Small intestine (tissue), 16 donors: ENCODE measurements at places on chromosomes 12 and 14.

GRCh38 chr14:61997161-61997560 lies 234.9 kb downstream of the SNAPC1 start:
- H3K4me1 ChIP-seq, result no peaks in the 10 kb centered on the region
- no peaks in the 10 kb centered on the region for H3K36me3 ChIP-seq
- no peak overlapping the region for H3K27ac ChIP-seq

DNA sequence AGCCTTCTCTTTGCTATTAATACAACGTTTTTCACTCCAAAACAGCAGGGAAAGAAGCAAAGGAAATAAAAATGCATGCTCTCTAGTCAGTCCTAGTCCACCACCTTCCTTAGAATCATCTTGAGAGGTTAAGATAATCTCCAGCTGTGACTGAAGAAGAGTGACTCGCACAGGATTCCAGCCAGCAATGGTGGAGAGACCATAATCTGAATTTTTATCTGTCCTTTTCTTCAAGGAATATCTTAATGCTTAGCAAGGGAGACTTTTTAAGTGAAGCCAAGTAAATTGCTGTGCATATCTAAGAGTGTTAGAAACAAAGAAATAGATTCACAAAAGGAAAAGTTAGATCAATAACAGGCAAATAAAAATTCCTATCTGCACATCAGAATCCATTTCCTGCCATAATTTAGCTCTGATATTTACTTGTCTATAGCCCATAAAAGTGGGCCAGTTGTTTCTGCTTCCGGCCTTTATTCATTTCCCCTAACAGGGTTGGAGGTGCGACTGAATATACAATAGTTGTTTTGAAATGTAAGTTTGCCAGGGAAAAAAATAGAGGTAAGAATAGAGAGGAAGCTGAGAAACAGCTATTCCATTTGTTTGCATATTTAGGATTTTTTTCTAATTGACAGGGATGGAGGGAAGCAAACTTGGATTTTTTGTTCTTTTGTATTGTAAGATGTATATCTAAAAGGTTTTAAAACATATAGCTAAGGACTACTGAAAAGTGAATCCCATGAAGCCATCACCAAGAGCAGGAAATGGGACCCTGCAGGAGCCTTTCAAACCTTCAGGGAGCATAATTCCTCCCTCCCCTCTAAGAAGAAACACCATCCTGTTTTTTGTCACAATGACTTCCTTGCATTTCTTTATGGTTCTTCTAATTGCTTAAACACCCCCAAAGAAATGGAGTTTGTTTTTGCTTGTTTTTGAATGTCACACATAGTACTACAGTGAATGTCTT lies 154.0 kb downstream of the ITPR2 start:
- no peak overlapping the region for H3K4me3 ChIP-seq
- H3K27ac ChIP-seq, result no peak overlapping the region
- H3K4me1 ChIP-seq, result no peaks in the 10 kb centered on the region

DNA sequence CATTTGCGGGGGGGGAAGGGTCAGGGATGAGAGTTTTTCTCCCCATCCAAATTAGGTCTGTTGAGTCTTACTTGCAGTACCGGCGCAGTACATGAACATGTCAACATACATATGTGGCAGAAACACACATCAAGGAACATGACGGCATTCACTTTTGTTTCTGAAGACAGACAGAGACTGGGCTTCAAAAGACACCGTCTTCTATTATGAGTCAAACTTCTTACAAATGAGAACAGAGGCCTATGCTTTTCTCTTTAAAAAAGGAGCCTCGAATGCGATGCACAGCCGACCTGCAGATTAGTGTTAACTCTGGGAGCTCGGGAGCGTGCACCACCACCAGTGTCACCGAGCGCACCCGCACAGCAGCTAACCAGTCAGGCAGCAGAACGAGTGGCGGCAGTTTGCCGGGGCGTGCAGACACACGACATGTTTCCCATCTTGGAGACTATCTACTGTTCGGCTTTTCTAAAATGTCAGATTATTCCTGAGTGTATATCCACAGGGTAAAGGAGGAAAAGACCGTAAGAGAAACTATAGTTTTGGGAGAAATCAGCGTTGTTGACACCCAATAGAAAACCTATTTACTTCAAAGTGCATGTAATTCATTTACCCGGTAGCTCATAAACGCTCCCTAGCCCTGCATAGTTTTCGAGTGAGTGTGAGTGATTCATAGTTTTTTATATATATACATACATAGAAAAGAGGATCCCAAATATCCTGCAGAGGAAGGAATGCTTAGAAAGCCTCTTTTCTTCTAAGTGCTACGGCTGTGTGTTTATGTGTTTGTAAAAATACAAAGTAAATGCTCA lies 33.0 kb downstream of the UBR7 start:
- no peak overlapping the region for H3K4me3 ChIP-seq
- H3K4me1 ChIP-seq, result no peaks in the 10 kb centered on the region
- H3K36me3 ChIP-seq, result peaks cover 13% of the 10 kb centered on the region
- no peak overlapping the region for H3K27ac ChIP-seq

DNA sequence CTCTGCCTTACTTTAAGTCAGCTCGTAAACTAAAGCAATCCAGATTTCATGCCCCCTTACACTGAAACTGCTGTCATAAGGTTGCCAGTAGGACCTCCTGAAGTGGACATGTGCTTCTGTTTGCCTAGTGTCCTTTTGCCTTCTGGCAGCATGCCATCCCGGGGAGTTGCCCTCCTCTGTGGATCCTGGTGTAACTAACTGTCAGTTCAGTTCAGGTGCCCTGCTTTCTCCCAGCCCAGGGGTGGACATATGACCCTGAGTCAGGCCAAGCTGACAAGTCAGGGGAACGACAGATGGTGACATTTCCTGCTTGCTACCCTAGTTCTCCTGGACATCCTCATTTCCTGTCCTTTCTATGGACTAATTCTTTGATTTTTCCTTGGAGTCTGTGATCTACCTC lies 25.6 kb downstream of the AKAP6 start:
- H3K27ac ChIP-seq, result no peak overlapping the region
- DNase-seq, result no peak

DNA sequence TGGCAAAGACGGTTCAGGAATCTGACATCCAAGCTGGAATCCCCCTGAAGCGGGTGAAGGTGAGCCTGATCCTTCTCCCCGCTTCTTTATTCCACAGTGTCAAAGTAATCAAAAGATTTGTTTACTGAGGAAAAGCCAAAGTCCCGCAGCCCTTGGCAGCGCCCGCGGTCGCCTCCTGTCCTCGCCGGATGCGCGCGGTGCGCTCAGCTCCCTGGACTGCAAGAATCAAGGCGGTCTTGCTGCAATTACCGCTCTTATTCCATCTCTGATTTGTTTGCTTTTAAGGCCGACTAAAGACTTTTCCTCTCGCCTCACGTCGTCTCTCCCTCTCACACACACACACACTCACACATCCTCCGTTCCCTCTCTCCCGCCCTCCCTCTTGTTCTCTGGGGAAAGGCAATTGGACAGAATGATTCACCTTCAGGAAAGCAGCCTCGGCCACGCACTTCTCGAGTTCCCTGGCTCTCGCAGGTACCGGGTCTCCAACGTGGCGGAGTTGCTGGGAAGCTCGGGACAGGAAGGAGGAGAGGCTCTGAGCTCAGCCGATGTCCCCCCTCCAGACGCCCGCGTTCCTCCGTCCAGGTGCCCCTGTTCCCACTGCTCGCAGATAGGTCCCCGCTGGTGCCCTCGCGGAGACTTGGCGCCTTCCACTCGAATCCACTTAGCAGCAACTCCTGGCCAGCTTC lies 68.6 kb upstream of the USP15 start:
- no peak overlapping the region for H3K27ac ChIP-seq
- no peaks in the 10 kb centered on the region for H3K36me3 ChIP-seq
- peaks cover 5% of the 10 kb centered on the region for H3K27me3 ChIP-seq
- DNase-seq, result no peak
- no peaks in the 10 kb centered on the region for H3K4me1 ChIP-seq

- H3K27ac ChIP-seq, result no peak overlapping the region
- H3K4me3 ChIP-seq, result no peak overlapping the region
- no peak for DNase-seq
- peaks cover 2% of the 10 kb centered on the region for H3K27me3 ChIP-seq
- no peaks in the 10 kb centered on the region for H3K4me1 ChIP-seq
Observed at GRCh38 chr12:94771199-94771598, 120.8 kb upstream of the TMCC3 start.

- H3K27ac ChIP-seq, result peak overlapping the region; percentile 41
- H3K27me3 ChIP-seq, result peaks cover 2% of the 10 kb centered on the region
- DNase-seq, result peak; percentile 97
- no peak overlapping the region for H3K4me3 ChIP-seq
Observed at GRCh38 chr12:120620624-120621023, 19.8 kb upstream of the CABP1 start.

DNA sequence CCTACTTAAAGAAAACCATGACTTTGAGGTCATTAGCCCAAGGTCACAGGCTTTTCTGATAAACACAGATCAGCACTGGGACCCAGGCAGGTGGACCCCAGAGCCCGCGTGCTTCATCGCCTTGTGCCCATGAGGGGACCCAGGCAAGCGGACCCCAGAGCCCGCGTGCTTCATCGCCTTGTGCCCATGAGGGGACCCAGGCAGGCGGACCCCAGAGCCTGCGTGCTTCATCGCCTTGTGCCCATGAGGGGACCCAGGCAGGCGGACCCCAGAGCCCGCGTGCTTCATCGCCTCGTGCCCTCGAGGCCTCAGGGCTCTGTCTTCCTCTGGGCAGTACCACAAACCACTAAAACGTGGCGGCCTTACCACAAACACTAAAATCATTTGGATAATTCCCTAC lies 31.7 kb downstream of the STX2 start:
- H3K27me3 ChIP-seq, result no peaks in the 10 kb centered on the region
- no peak overlapping the region for H3K27ac ChIP-seq
- no peak for DNase-seq

GRCh38 chr14:81018251-81018650 lies 62.8 kb downstream of the TSHR start:
- no peak for DNase-seq
- H3K4me3 ChIP-seq, result no peak overlapping the region
- no peaks in the 10 kb centered on the region for H3K27me3 ChIP-seq
- no peak overlapping the region for H3K27ac ChIP-seq
- H3K36me3 ChIP-seq, result no peaks in the 10 kb centered on the region

GRCh38 chr14:57987596-57988300 lies 121.9 kb upstream of the SLC35F4 start:
- no peak for DNase-seq
- no peaks in the 10 kb centered on the region for H3K36me3 ChIP-seq
- H3K27me3 ChIP-seq, result no peaks in the 10 kb centered on the region

- H3K27ac ChIP-seq, result no peak overlapping the region
- no peaks in the 10 kb centered on the region for H3K4me1 ChIP-seq
- H3K36me3 ChIP-seq, result no peaks in the 10 kb centered on the region
- no peak overlapping the region for H3K4me3 ChIP-seq
Observed at GRCh38 chr14:62420847-62421246, 624.4 kb downstream of the KCNH5 start.

DNA sequence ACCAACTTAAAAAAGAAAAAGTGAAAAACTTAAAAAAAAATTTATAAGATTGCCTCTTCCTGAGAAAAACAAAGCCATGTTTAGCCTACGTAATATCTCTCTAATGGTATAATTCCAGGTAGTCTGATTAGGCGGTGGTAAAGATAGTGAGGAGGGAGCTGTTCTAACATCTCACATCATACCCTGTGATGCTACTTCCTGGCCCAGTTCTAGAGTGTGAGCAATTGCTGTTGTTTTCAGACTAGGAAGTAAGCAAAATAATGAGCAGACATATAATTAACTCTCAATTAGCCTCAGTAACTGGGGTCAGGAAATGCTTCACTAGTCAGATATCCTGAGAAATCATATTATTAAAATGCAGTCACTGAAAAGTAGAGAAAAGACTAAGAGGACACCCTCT lies 113.9 kb downstream of the PHLDA1 start:
- H3K27ac ChIP-seq, result no peak overlapping the region
- H3K4me1 ChIP-seq, result no peaks in the 10 kb centered on the region
- DNase-seq, result no peak
- no peaks in the 10 kb centered on the region for H3K27me3 ChIP-seq
- H3K36me3 ChIP-seq, result no peaks in the 10 kb centered on the region

DNA sequence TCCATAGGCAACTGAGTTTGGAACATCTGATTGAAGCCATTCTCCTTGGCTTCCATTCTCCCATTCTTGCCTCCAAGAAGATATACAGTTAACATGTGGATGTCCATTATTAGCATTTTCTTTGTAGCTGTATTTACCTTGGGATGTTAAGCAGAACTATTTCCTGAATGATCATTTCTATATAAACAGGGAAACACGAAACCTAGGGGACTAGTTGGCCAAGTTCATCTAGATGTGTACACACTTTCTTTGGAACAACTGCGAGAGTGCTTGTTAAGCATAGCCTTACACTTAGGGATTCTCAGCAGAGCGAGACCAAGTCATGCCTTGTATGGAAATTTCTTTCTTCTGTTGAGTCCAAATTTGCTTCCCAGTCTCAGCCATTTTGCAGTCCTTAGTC lies 42.1 kb downstream of the DRAM1 start:
- no peak overlapping the region for H3K27ac ChIP-seq
- no peaks in the 10 kb centered on the region for H3K4me1 ChIP-seq
- H3K27me3 ChIP-seq, result no peaks in the 10 kb centered on the region
- no peak for DNase-seq
- no peak overlapping the region for H3K4me3 ChIP-seq
- H3K36me3 ChIP-seq, result no peaks in the 10 kb centered on the region
